ENCODE measurements at places on chromosomes 16 and 17. TPM values are rescaled to one million over a fixed set of nuclear protein-coding genes. Genes with fewer than 3 reads are reported as not detected.
A peak's percentile ranks its signal among the peaks of the same experiment; 100 is the strongest.

Gene AFMID
- 32.9 TPM for total RNA-seq

Gene BANP
- total RNA-seq = 14.0 TPM

Gene GNG13
- total RNA-seq = not detected

Gene HBA2
- not detected for total RNA-seq

DNA sequence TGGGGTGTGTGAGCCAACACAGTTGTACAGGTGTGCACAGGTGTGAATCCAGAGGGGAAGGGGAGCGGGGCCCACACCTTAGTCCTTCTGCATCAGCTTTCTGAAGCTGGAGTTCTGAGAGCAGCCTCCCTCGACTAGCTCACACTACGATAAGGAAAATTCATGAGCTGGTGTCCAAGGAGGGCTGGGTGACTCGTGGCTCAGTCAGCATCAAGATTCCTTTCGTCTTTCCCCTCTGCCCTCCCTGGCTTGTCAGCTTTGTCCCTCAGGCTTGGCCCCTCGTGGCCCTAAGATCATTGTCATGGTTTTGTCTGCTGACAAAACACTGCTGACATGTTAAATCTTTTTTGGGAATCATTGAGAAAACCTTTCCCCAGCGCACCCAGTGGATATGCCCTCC is 47.5 kb downstream of the OR1D5 start:
- DNase-seq = no peak

DNA sequence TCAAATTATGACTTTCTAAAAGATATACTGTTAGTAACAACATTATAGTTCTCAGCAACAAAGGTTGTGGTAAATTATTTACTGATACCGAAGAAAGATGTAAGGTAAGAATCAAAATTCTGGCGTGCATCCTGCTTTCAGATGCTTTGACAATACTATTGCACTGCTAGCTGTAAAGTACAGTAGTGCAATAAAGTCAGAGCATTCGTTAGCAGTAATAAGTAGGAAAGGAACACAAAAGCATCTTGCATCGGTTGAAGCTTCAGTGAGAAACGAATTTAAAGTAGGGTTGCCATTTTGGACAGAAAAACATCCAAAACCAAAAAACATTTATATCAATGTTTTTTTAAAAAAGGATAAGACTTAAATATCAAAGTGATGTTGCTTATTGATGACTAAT is 4.0 kb downstream of the SKA2 start:
- no peak for DNase-seq

- peak; percentile 42 for DNase-seq
Measured at GRCh38 chr16:67260426-67261063, 11.8 kb downstream of the SLC9A5 start.

GRCh38 chr16:17850581-17851250 is 380.0 kb upstream of the XYLT1 start:
- no peak for DNase-seq

GRCh38 chr17:63279498-63280230 is 166.4 kb downstream of the CYB561 start:
- no peak for DNase-seq

DNA sequence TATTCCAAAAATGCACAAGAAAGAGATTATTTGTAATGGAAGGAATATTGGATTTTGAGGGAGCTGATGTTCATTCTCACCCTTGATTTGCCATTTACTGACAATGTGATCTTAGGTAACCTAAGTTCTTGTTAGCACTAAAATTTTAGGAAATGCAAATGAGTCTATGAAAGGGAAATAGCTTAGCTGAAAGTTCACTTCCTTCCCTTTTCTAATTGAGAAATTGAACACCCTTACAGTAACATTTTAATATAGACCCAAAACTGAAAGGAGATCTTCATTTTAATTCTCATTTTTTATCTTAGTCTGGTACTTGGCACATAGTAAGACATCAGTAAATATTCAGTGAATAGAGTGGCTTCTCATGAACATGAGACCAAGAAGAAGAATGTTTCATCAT is 10.9 kb upstream of the WSB1 start:
- DNase-seq = no peak

- peak; percentile 59 for DNase-seq
Measured at GRCh38 chr16:1182950-1183907, 30.3 kb downstream of the CACNA1H start.

- no peak for DNase-seq
Measured at GRCh38 chr16:70018254-70018653, 67.1 kb downstream of the CLEC18A start.

DNA sequence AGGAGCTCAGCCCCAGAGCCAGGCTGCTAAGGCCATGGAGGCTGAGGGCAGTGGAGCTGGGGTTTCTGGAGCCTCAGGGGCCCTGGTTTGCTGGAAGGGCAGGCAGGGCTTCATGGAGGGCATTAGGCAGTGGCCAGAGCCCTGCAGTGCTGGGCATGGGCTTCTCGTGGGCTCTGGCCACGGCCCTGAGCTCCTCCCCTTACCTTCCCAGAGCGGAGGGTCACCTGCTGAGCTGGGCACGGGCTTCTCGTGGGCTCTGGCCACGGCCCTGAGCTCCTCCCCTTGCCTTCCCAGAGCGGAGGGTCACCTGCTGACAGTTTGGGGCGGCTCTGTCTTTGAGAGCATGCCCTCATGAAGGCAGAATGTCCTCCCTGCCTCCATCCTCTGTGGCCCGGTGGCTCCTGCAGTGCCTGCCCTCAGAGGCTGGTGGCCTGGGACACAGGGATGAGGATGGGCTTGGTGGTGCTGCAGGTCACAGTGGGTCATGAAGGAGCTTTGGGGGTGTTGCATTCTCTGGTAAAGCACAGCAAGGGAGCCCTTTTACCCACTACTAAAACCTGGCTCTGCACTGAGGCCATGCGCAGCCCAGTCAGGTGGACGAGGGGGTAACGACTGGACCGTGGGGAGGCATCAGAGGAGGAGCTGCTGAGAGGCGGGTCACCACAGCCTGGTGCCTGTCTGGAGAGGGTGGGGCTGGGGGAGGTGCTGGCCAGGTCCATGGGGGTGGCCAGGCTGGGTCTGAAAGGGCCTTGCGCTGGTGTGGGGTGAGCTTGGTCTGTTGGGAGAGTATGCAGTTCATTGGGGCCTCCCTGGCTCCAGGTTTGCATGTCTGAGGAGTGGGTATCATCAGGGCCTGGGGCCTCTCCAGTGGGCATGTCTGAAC is 2.9 kb upstream of the RNPS1 start:
- DNase-seq = no peak

- DNase-seq = no peak
Measured at GRCh38 chr16:85569615-85570212, 43.4 kb upstream of the GSE1 start.

DNA sequence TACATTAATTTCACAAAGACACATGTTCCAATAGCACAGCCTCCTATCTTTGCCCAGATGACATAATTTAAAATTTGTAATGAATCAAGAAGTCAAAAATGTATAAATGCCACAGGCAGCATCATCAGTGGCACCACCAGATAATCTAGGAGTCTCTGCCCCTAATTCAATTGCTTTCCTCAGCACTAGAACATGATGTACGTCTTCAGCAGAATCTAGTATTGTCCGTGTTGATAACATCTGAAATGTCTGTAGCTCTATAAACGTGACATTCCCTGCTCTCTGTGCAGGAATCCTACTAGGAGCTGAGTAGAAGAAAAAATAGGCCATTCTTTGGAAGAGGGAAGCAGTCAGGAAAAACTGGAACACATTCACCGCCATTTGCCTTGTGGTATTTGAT is 21.4 kb upstream of the SLC38A8 start:
- no peak for DNase-seq

- no peak for DNase-seq
Measured at GRCh38 chr16:59684911-59685310, 950.8 kb upstream of the GOT2 start.

Measured in adrenal gland (tissue), 19 donors.